Diencephalon (tissue), 1 donor: ENCODE measurements at places on chromosomes 13 and 19. TPM values are rescaled to one million over a fixed set of nuclear protein-coding genes. Genes with fewer than 3 reads are reported as not detected.

The CYP4F12 gene
- total RNA-seq = 0.69 TPM

The EFNA2 gene
- 12.5 TPM for total RNA-seq

The SCGB2B2 gene
- total RNA-seq = 1.2 TPM

The GDF15 gene
- 0.46 TPM for total RNA-seq

The KIR3DL2 gene
- not detected for total RNA-seq

The ZNF98 gene
- total RNA-seq = 5.3 TPM

The ZNF471 gene
- 21.5 TPM for total RNA-seq

The ZNF547 gene
- 7.8 TPM for total RNA-seq

The ZNF709 gene
- 28.1 TPM for total RNA-seq

The TSKS gene
- not detected for total RNA-seq

The MCF2L gene
- 120 TPM for total RNA-seq

The STX10 gene
- total RNA-seq = 23.8 TPM

The NXNL1 gene
- not detected for total RNA-seq

The ANGPTL8 gene
- total RNA-seq = not detected

The SPTBN4 gene
- 39.7 TPM for total RNA-seq

The TEX29 gene
- total RNA-seq = not detected

The LSM7 gene
- 84.0 TPM for total RNA-seq

The TNFRSF19 gene
- total RNA-seq = 19.6 TPM
